ENCODE measurements at places on chromosomes 5 and 9.

DNA sequence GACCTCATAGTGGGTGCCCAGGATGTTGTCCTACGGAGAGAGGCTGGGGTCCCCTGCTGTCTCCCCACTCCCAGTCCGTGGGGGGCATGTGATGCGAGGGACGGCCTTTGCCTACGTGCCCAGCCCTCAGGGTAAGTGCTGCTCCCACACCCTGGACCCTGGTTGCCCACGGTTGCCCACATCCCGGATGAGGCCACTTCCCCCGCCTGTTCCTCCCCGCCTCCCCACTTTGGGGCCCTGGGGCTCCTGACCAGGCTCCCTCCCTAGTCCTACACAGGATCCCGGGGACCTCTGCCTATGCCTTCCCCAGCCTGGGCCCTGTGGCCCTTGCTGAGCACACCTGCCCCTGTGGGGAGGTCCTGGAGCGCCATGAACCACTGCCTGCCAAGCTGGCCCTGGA lies 1.5 kb downstream of the SLC34A1 start:
- no peak for DNase-seq

GRCh38 chr5:33180900-33181299 lies 259.9 kb upstream of the TARS1 start:
- no peak for DNase-seq

DNA sequence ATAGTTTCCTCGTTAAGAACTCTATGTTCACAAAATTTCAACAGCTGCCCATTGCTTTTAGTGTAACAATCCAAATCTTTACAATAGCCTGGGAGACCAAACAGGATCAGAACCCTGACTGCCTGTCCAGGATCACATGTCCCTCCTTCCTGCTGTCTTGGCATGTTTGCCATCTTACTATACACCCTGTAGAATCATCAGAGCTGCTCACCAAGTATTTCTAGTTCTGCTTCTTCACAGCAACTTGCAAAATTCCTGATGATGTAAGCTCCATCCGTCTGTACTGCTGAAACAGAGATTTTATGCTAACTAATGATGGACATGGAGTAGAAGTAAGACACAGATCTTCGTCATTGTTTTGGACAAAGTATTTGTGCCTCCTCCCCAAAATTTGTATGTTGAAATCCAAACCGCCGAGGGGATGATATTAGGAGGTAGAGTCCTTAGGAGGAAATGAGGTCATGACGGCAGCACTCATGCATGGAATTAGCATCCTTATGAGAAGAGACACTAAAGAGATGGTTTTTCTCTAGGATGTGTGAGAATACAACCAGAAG lies 464.9 kb upstream of the BRINP1 start:
- no peak for DNase-seq

DNA sequence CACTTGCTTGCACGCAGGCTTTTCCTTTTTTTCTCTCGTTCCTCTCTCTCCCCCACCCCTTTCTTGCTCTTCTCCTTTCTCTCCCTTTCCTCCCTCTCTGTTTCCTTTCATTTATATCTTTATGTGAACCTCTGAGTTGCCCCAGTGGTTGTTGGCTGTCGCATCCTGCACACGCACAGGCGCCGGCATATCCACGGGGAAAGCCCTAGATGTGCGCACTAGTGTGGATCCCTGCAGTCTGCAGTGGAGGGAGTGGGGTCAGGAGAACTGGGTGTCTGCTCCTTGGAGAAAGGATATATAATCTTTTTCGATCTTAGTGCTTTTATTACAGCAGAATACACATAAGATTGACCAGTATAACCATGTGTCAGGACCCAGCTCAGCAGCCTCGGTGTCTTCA lies 223.5 kb downstream of the FANCC start:
- DNase-seq = no peak

DNA sequence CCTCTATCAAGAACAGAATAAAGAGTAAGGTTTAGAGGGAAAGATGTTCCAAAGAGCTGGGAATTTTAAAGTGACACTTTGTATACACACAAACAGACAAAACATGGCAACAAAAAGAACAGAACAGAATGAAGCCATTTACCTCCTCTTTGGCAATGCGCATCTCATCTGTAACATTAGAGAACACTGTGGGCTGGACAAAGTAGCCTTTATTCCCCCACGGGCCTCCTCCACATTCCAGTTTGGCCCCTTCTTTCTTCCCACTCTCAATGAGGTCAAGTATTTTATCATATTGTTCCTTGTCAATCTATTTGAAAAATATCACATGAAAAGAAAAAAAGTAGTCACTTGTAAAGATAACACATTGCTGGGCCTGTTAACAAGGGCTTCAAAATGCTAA lies 41.0 kb downstream of the ALDH1A1 start:
- no peak for DNase-seq

GRCh38 chr9:116262448-116262847 lies 108.9 kb downstream of the PAPPA start:
- DNase-seq = no peak

DNA sequence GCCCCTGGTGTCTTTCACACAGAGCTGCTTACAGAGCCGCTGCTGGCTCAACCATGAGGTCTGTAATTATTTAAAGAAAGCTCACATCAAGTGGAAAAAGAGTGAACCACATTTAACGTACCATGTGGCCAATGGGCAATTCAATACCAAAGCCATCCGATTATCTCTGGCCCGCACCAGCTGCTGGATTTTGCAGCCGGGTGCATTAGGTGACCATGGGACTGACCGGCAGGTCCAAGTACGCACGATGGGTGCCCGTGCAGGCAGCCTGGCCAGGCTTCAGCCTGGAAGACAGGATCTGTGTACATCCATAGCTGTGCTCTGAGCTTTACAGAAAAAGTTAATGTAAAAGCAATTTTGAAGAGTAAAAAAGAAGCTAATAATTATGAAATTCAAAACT lies 20.5 kb downstream of the PPARGC1B start:
- DNase-seq = no peak

DNA sequence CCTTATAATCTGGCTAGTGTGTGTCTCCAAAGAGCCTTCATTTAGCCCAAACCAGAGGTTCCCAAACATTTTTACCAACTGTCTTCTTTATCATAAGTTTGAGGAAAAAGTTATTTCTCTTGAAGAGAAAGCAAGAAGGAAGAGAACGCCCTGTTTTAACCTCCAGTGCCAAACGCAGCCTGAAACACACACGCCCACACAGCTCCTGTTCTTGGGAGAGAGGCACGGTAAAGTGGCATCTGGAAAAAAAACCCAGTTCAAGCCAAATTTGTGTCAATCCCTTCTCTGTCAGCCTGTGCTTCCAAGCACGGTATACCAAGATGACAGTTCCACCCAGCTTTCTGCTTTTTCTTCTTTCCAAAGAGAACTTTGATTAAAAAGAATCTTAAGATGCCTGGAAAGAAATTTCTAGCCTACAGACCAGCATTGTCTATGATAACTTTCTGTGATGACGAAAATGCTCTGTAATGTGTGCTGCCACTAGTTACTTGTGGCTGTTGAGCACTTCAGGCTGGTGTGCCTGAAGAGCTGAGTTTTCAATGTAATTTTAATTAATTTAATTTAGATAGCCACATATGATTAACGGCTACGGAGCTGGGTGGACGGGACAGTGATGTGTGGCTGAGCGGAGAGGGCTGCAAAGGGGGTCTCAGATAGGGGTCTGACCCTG lies 62.3 kb downstream of the ACER2 start:
- no peak for DNase-seq

GRCh38 chr9:69431777-69432176 lies 106.8 kb downstream of the ENTREP1 start:
- DNase-seq = no peak

GRCh38 chr9:2257248-2257929 lies 242.2 kb downstream of the SMARCA2 start:
- no peak for DNase-seq

DNA sequence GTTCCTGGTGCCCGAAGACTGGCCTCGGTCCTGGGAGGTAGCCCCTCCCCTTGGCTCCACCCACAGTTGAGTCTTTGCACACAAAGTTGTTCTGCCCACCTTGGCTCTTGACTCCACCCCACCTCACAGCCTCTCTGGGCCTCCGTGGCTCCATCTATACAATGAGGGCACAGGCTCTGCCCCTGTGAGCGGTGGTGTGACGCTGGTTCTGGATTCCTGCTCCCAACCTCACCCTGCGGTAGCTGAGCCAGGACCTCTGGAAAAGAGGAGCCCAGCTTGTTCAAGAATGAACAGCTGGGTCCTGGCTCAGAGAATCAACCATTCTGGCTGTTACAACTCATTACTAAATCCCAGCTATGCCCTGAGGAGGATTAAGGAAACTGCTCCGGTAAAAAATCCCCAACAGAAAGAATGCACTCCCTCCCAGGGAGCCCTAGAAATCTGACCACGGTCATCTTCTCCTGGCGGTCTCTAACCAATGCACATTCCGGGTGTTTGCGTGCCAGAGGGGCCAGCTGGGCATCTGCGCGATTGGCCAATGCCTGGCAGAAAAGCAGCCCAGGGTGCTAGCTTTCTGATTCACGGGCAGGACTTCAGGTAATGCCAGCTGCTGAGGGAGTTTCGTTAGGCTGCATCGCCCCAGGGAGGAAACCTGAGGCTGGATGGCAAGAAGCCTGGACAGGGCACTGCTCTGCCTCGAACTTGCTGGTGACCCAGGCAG lies 9.9 kb upstream of the GRHPR start:
- no peak for DNase-seq

DNA sequence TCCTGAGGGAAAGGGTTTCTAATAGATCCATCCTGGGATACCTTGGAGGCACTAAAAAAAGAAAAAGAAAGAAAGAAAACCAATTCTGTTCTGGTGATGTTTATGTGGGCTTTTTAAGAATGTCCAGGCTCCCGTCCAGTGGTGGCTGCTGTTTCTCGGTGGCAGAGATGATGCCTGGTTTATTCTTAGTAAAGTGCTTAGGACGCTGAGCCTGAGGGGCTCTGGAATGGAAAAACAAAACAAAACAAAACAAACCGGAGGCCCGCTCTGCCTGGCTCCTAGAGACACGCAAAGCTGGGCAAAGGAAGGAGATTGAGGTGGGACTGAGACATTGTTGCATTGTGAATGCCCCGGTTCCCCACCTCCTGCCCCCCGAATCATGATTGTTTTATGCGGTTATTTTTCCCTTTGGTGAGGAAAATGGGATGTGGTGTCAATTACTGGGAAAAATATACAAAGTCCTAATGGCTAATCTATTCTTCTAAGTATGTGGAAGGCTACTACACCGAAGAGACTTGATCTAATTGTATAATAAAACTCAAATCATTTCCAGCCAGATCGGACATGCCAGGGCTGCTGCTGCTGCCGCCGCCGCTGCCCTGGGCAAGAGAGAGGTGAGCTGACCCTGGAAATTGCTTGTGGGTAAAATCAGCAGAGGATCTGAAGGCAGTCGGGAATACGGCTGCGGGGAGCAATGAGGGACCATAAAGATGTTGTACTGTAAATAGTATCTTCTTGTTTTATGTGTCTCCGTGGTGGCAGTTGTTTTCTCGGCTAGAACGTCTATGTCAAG lies 644.9 kb downstream of the CCDC171 start:
- DNase-seq = no peak

DNA sequence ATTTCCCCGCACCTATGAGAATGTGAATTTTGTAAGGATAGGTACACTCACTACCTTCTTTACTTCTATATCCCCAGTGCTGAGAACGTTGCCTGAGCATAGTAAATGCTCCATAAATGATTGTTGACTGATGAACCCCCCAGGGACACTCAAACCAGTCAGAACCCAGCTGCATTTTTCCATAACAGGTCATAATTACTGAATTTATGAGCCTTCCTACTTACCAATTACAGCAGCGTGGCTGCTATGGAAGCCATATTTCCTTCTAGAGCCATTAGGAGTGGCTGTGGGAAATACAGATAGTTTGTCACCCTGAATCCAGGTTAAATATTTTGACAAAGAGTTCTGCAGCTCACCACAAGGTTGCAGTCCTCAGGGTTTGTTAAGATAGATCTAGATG lies 135.0 kb downstream of the TAF11L14 start:
- DNase-seq = no peak

GRCh38 chr5:128965011-128965637 lies at the start of gene SLC27A6:
TSS of gene SLC27A6 (plus strand) at chr5:128965488. CDS start at chr5:128966138, 650 bp downstream.
- no peak for DNase-seq

DNA sequence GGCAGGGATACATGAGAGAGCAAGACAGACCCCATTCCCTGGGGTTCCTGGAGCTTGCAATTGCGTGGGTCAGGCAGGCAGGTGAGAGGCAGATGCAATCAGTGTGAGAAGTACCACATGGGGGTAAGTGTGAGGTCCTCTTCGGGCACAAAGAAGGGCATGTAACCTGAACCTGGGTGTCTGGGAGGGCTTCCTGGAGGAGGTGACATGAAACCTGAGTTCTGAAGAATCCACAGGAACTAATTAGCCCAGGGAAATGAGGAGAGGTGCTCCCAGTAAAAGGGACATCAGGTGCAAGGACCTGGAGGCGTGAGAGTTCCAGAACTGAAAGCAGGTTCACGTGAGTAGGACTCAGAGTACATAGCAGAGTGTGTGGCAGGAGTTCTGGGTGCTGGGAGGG lies 2.5 kb downstream of the AMBP start:
- no peak for DNase-seq

- DNase-seq = no peak
These were observed 810.9 kb upstream of the ACO1 start for GRCh38 chr9:31573561-31573960.

DNA sequence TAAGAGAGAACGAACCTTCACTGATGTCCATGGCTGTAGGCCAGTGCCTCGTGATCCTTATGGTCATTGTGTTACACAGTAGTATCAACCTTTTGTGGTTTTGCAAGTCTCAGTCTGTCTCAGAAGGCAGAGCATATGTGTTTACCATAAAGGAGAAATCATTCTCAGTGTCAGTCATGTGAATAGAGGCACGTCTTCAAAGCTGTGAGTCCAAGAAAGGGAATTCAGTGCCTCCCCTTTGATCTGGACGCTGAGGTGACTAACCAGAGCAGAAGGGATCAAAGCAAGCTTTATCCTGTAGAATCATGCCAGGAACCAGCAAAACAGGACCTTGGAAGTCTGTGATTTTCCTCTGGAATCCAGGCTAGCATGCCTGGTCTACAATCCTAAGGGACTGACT lies 433.9 kb downstream of the DNAH5 start:
- DNase-seq = no peak

- no peak for DNase-seq
These were observed 7.6 kb upstream of the PPP1R26 start for GRCh38 chr9:135471791-135472640.

DNA sequence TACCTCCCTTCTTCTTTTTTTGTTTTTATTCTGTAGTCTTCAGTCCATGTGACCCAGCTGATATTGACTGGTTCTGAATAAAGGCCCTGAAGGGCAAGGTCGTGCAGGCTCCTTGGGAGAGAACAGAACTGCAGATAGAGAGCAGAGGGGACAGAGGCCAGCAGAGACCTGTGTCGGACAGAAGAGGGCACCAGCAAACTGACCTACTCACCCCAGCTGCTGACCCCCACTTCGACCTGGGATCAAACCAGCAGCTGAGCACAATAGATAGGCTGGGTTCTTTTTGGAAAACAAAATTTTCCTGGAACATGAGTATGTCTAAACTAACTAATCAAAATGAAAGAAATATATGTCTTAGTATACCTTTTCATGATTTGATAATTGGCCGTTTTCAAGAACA lies 695.1 kb downstream of the NR2F1-AS1 start:
- DNase-seq = no peak
